ENCODE measurements at places on chromosomes 6 and 20.

DNA sequence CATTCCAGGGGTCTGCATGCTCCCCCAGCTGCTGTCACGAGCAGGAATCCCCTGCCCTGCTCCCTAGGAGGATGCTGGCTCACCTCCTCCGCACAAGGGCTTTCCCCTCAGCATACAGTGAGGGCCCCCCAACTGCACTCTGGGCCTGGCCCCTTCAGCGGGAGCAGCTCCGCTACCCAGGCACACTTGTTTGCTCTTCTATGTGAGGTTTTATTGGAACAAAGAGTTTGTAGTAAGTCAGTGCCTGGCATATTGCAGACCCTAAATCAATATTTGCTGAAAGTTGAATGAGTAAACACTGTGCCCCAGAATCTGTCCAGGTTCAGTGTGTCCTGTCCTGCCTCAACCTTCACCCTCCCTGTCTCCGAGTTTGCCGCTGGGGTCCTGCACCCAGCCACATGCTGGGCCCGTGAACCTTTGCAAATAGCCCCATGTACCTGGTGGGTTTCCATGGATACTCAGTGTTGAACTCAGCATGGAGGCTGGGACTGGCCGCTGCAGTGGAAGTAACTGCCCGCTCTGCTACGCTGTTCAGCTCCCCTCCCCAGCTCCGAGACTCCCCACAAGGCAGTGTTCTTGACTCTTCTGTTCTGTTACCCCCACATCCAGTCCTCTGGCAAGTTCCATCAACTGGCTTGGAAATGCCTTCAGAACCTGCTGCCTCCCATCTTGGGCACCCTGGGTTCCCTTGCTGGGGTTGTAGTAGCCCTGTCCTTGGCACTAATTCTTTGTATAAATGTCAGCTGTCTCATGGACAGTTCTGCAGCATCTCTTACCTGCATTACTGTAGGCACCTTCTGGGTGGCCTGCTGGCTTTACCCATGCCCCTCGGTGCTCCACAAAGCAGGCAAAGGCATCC, 15.7 kb downstream of the SLC22A1 start:
- peak; percentile 46 for DNase-seq

- no peak for DNase-seq
These were observed 204.5 kb upstream of the PRDM1 start for GRCh38 chr6:105881608-105882007.

DNA sequence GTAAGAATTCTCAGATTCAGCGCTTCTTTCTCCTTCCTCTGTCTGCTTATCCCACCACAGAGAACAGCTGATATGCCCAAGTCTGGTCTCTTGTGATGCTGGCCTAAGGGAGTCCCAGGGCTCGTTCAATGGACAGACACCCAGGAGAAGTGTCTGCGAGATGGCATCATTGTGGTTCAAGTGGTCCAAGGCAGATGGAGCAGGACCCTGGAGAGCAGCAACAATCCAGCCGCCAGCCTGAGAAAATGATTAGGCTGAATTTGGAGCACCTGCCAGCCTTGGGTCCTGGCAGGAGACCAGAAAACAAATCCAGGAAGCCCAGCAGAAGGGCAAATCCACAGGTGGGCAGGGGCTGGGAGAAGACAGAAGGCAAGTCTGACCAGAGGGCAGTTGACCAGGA, 145.8 kb downstream of the PTPRT start:
- DNase-seq = no peak

DNA sequence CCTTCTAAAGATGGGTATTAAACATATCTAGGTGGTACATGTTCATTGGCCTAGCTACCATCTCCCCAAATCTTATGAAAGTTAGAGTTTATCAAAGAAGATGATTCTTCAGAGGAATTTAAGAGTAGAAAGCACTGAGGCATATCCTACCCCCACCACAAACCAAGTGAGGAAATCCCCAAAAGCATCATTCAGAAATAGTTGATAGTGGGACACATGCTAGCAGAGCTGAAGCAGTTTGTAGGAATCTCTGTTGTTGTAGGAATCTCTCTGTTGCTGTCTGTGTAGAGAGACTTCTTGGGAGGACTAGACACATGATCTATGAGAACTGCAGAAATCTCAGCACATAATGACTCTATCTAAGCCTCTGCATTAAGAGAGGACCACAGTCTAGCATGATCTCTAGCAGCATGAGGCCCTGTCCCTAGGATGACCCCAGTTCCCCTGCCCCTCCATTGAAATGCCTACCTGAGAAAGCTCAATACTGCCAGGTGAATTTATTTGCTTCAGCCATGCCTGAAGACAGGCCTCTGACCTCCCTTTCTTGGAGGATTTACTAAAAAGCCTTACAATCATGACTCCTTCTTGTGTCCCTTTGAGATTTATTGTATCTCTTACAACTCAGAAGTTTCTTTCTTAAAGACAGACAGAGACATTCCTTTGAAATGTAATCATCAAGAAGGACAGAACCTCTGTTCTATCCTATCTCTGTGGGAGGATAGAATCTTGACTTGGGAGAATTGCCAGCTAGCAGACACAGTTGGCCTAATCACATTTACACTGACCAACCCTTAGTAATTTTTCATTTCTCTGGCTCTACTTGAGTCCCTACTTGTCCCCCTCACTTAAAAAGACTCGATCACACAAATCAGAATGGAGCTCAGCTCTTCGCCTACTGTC, 582.4 kb downstream of the PHF3 start:
- no peak for DNase-seq

GRCh38 chr20:20198011-20198410, 145.7 kb downstream of the CFAP61 start:
- no peak for DNase-seq

DNA sequence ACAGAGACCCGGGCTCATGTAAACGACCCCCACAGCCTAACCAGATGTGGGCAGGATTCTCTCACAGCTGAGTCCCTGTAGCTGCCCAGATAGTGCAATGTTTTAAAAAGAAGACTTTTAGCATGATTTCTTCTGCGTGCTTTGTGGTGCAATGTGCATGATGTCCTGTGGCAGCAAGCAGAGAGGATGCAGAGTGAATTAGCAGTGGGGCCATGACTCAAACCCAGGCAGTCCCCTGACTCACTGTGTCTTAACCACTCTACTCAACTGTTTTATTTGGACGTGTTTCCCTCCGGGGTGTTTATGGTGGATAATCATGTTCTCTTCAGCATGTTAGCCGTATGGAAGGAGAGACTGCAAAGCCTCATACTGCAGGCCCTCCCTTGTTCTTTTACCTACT, 247.9 kb downstream of the SLC24A3 start:
- no peak for DNase-seq

GRCh38 chr20:61940976-61941720, 124.5 kb downstream of the TAF4 start:
- no peak for DNase-seq

- DNase-seq = no peak
These were observed 48.9 kb downstream of the PRDM1 start for GRCh38 chr6:106134906-106135634.

- DNase-seq = no peak
These were observed 4.1 kb downstream of the NKX2-2 start for GRCh38 chr20:21509597-21510371.

DNA sequence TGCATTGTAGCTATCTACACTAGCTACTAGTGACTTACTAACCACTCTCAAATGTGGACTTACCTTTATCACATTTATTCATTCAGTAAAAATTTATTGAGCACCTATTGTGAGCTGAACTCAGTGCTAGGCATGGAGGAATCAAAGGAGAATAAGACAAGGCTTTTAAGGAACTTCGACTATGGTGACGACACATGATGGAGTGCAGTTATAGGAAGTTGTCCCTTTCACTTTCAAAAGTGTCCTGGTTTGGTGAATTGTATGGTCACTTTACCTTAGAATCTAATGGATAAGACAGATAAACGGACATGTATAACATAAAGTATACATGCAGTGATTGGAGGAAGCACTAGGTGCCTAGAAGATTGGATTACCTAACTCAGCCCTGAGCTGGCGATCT, 4.3 kb downstream of the AKAP7 start:
- DNase-seq = no peak

GRCh38 chr6:131003488-131004386, 59.3 kb downstream of the EPB41L2 start:
- no peak for DNase-seq

DNA sequence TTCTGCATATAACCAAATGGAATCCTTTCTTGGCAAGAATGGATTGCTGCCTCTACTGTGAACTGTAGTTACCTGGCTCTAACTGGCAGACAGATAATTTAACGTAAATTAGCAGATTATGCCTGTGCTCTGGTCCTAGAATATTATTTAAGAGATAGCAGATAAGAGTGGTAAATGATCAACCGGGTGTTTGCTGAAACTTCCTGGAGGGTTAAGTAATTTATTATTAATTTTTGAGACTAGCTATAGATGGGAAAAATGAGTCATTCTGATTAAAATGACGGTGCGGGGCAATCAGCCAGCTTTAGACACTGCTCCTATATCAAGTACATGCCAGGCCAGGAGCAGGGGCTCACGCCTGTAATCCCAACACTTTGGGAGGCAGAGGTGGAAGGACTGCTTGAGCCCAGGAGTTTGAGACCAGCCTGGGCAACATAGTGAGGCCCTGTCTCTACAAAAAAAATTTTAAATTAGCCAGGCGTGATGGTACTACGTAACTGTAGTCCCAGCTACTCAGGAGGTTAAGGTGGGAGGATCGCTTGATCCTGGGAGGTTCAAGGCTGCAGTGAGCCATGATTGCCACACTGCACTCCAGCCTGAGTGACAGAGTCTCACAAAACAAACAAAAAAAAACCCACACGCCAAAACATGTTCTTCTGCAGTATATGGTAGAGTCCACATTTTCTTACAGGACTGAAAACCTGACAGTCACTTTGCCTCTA, 22.6 kb downstream of the B4GALT5 start:
- DNase-seq = no peak

GRCh38 chr20:32586291-32586690, 1.2 kb upstream of the NOL4L start:
- DNase-seq = no peak

- DNase-seq = no peak
These were observed 768.8 kb upstream of the SLC35B3 start for GRCh38 chr6:9204171-9204570.

DNA sequence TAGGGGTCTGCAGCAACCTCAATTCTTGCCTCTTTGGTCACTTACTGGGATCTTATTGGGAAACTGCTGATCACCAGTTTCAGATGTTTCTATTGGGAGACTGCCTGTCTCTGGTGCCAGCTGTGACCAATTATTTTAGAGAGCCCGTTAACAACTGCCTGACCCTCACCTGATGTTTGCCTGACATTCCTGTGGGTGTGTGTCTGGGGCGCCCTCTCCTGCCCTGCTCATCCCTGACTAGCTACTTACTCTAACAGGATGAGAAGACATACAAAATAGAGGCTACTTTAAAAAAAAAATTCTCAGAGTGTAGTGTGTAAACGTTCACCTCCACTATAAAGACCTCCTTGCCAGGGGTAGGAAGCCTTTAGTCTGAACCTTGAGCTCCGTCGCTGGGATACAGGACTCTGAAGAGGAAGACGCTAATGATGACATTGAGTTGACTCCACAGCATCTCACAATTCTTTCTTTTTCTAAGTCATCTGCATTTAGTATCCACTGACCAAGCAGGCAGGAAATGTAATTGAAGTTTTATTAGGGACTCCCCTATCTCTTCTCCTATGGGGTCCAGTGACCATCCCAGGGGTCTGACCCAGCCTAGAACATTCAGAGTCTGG, 54.6 kb upstream of the DDR1 start:
- no peak for DNase-seq

DNA sequence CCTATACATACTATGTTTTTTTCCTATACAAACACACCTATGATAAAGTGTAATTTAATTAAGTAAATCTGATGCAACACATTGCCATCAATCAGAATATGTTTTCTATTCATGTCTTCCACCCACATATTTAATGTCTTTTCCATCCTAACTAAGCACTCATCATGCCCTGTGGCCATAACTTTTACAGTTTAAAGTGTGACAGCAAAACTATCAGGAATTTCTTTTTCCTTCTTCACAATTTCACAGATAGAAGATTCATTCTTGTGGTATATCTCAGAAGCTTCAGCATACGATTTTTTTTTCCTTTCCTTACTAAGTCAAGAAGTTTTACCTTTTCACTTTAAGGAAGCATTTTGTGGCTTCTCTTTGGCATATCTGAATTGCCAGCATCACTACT, 7.0 kb upstream of the BEND6 start:
- no peak for DNase-seq

DNA sequence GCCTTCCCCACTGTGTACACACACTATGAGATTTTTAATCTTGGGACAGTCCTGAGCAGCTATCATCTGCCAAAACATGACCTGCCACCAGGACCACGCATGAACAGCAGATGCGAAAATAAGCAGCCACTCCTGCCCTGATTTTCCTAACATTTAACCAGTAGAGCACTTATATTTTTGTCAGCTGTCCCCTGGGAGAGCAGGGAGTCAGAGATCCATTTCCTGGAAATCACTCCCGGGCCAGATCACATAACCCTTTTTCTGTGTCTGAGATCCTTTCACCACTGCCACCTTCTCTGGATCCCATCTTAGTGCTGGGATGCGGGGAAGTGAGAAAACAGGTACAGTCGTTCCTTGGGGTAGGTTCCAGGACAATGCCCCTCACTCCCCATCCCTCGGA, 5.7 kb downstream of the SDCBP2 start:
- no peak for DNase-seq

GRCh38 chr6:140897804-140898573, 1234.7 kb upstream of the GJE1 start:
- DNase-seq = no peak

- DNase-seq = no peak
These were observed 13.3 kb upstream of the DNAJC5 start for GRCh38 chr20:63881451-63882226.

- DNase-seq = no peak
These were observed 150.0 kb upstream of the RIPOR2 start for GRCh38 chr6:25085756-25086155.

DNA sequence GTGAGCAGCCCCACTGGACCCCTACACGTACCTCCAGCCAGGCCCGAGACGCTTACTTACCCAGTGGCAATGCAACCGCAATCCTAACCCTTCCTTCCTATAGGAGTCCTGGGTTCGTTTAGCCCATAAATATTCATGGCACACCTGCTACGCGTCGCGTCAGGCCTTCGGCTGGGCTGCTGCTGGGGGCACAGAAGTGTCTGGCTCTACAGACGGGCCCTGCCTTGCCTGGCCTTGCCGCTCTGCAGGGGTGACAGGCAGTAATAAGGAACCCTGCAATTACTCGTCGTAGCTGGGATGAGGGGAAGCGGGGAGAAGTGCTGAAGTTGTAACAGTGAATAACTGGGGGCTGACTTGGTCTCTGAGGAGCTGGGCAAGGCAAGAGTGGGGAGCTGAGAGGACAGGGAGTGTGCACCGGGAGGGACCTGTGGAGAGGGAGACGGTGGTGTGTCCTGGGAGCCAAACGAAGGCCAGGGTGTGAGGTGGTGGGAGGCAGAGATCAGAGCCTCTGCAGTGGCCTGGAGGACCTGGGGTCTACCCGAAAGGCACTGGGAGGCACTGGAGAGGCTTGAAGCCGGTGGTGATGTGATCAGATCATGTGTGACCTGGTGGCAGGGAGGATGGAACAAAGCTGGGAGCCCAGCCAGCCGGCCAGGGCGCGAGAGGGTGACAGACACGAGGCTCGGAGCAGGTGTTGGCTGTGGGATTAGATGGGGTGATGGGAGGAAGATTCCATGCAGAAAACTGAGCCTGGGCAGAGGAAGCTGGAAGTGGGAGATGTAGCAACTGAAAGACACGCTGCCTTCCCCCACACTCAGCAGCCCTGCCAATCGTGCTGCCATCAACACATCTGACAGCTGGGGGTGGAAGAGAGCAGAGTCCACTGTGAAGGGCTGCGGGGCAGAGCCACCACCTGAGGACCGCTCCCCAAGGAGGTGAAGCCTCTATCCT, 36.4 kb downstream of the PSMG4 start:
- DNase-seq = no peak

Measured in prostate gland (tissue), 2 donors.